ENCODE measurements at places on chromosomes 16 and 17.

DNA sequence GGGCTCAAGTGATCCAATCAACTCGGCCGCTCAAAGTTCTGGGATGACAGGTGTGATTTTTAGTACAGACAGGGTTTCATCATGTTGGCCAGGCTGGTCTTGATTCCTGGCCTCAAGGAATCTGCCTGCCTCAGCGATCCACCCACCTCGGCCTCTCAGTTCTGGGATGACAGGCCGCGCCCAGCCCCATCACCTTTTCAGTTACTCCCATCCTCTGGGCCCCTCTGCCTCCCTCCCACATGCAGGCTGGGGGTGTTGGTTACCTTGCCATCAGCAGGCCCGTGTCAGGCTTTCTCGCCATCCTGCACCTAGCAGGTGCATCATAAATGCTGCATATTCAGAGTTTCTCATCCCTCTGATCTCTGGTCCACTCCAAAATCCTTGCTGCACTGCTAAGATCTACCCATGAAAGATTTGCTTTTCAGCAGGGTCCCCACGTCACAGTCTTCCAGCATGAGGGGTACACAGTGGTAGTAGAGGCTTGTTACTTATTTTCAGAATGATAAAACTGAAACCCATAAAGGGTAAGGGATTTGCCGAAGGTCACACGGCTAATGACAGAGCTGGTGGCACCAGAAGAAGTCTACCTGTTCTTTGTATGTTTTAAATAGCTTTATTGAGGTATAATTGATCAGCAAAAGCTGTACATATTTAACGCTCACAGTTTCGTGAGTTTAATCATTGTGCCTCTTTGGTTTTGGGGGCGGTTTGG lies 16.6 kb downstream of the PMM2 start:
- DNase-seq: no peak

DNA sequence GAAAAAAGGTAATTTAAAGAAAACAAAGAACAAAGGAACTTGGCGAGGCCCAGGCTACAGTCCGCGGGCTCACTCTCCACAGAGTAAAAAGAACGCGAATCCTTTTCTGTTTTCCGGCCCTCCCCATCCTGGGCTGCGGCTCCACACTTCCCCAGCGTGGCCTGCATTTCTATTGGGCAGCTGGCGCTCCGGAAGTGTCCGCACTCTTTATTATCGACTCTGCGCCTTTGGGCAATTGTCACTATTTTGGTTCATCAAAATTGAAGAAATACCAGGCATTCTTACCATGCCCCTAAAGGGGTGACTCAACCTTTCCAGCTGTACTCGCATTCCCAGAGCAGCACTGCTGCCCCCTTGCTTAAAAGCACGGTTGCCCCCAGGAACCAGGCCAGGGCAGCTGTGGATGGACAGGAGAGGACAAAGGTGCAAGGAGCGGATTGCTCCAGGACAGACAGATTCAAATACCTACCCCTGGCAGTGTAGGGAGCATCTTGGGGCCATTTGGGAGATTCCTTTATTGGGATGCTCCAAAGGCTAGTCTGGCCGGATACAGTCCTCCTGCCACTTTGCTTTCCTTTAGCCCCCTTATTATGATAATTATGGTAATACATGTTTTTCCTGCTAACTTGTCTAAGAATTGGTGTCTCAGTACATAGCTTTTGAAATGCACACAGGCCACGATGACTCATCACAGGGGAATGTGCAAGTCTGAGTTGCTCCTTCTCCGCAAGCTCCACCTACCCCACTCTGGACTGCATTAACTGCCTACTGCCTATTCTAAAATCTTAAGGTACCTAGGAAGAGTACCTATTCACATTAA lies 985 bp upstream of the SLFN12 start:
- peak; percentile 15 for DNase-seq

- no peak for DNase-seq
Measured at GRCh38 chr17:74024871-74025531, 178.5 kb upstream of the RPL38 start.

GRCh38 chr16:23523321-23523720 lies 13.0 kb upstream of the GGA2 start:
- DNase-seq: no peak

- no peak for DNase-seq
Measured at GRCh38 chr17:39090908-39091665, 60.4 kb downstream of the PLXDC1 start.

GRCh38 chr16:12971241-12971640 lies 69.8 kb downstream of the SHISA9 start:
- no peak for DNase-seq

- no peak for DNase-seq
Measured at GRCh38 chr16:49596068-49596467, 222.5 kb downstream of the C16orf78 start.

Measured in stimulated activated CD4-positive, alpha-beta T cell treated with anti-CD3 and anti-CD28 coated beads, Interleukin-15, amount 100 ng/mL, for 1 hour (primary cell).